ENCODE measurements at places on chromosomes 13 and 19. TPM values are rescaled to one million over a fixed set of nuclear protein-coding genes. Genes with fewer than 3 reads are reported as not detected.

Gene OR4F17
- total RNA-seq, result not detected

GRCh38 chr13:94660695-94661326 is 51.5 kb downstream of the SOX21 start:
- DNase-seq, result no peak

DNA sequence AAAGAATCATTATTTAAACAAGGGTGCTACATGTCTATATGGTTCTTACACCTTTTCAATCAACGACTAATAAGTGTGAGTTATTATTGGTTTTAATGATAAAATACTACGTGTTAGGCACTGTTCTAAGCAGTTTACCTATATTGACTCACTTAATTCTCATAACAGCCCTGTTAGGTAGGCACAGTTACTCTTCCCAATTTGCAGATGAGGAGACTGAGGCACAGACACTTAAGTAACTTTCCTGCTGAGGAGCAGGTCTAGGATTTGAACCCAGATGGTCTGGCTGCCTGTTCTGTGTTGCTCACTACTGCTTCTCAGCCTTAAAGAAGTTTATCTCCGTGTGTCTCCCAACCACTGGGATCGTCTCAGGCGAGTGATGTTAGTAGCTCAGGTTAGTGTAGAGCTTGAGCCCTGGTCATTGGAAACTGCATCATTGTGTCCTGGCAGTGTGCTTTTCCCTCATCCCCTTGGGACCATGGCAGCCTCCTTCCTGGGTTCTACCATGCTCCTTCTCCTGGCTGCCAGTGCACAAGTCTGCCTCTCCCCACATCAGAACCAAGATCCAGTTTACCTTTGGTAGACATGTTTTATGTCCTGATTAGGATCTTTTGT is 10.9 kb downstream of the UBAC2 start:
- DNase-seq, result no peak

DNA sequence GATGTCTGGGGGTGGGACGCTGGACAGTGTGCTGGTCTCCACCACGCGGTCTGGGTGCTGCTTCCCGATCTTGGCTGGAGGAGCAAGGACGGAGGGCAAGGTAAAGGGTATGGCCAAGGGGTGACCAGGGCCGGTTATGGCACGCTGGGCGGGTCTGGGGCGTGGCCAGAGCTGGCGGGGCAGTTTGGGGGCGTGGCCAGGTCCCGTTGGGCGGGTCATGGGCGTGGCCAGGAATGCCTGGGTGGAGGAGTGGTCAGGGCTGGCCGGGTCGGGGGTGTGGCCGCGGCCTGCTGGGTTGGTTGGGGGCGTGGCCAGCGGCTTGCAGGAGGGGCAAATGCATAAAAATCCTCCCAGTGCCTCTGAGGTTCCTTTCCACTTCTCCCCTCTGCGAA is 19.2 kb downstream of the GPX4 start:
- peak; percentile 90 for DNase-seq

- no peak for DNase-seq
Observed at GRCh38 chr13:50098693-50099092, 83.4 kb downstream of the KCNRG start.

DNA sequence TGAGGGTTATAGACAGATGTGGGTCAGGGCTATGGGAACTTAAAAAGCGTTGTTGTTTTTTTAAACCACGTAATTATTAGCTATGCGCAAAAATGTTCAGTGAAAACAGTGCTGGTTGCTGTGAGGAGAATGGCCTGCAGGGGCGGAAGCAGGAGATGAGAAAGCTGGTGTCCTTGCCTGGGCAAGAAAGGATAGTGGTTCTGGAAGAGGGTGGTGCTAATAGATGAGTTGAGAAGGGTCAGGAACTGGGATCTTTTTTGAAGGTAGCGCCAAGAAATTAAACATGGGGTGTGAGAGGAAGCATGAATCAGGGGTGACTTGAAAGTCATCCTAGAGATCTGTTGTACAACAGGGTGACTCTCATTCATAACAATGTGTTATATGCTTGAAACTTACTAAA is 4.8 kb upstream of the SMG9 start:
- no peak for DNase-seq

GRCh38 chr19:6543866-6544347 is 13.1 kb downstream of the TNFSF9 start:
- DNase-seq, result no peak

Gene C1QTNF9
- total RNA-seq, result not detected

Gene ZNF493
- total RNA-seq, result 26.4 TPM

Gene TJP3
- total RNA-seq, result 27.9 TPM

Gene ELSPBP1
- total RNA-seq, result not detected

Gene TOMM40
- total RNA-seq, result 180 TPM

- DNase-seq, result no peak
Observed at GRCh38 chr19:48874303-48875135, 2.3 kb downstream of the PPP1R15A start.

Gene THOP1
- total RNA-seq, result 150 TPM

DNA sequence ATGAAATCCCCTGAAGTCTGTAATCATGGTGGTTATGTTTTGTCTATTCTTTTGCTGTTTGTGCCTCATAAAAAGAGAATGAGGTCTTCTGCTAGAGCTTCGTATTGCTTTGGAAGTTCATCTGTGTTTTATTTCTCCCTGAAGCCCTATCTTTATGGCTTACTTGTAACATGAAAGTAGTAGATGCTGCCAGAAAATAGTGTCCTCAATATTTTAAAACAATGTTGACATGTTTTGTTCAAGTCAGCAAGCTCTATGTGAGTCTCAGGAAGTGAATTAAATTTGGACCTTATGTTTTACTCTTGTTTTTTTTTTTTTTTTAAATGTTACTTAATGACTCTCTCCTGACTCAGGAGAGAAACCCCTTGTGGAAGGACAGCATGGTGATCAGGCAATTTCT is 130.5 kb downstream of the B3GLCT start:
- DNase-seq, result no peak

GRCh38 chr19:17254636-17255035 is 8.9 kb upstream of the NR2F6 start:
- no peak for DNase-seq

Gene CFAP97D2
- not detected for total RNA-seq

DNA sequence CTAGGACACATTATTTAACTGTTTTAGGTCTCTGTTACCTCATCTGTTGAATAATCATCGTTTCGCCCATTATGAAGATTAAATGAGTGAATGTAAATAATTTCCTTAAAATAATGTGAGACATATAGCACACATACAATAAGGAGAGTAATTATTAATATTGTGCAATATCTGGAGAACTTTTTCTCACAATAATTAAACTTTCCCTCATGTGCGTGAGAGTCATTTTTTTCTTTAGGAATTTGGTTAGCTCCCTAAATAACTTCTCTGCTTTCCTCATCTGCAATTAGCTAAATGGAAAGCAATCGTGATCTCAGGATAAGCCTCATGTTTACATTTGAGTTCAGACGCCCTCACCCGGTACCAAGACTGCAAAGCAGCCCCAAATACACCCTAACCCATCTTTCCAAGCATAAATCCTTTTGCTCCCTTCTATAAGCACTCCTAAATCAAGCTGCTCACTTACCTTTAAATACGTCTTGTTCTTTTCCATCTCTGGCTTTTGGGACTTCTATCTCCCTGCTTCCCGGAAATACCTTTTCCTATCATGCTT is 78.8 kb downstream of the MZT1 start:
- DNase-seq, result no peak

Gene ZNF99
- not detected for total RNA-seq

Gene PNMA8A
- 22.6 TPM for total RNA-seq

DNA sequence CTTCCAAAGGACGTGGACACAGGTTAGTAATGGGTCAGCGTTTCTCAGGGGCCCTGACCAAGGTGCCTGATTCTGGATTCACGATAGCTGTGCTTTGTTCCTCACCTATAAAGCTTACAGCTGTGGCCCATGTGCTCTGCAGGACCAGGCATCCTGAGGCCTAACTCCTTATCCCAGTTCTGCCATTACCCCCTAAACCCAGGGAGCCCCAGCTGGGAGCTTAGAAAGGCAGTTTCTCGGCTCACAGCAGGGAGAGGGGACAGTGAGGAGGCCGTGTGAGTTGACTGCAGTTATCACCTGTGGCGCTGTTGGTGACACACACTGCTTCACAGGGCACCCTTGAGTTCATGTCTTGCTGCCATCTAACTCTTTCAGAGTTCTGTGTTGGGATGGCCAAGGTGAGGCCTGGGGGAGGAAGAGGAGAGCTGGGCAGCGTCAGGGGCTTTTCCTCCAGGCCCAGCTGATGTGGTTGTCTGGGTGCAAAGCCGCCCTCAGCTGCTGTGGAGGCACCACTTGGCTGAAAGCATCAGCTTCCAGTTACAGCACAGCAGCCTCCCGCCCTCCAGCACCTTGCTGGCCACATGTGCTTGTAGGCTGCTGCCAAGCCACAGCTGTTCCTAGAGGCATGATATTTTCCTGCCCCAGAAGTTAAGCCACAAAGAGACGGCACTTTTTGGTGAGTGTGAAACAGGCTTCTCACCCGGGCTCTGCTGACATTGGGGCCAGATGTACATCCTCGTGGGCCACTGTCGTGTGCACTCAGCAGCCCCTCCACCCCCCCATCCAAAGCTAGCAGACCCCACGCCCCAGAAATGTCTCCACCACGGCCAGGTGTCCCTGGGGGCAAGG is 99.6 kb upstream of the MCF2L start:
- no peak for DNase-seq

Gene FXYD3
- 1.5 TPM for total RNA-seq

GRCh38 chr13:107025991-107026390 is 458.1 kb upstream of the ARGLU1 start:
- no peak for DNase-seq

Gene PRTN3
- total RNA-seq, result not detected

- DNase-seq, result no peak
Observed at GRCh38 chr13:74726206-74726605, 592.0 kb upstream of the KLF12 start.

Gene NANOS3
- not detected for total RNA-seq

GRCh38 chr13:93811071-93811737 is 584.6 kb downstream of the GPC6 start:
- no peak for DNase-seq

Gene CATSPERD
- not detected for total RNA-seq

- DNase-seq, result no peak
Observed at GRCh38 chr19:54197121-54197520, 3.5 kb upstream of the RPS9 start.

Gene REEP6
- 10.5 TPM for total RNA-seq

DNA sequence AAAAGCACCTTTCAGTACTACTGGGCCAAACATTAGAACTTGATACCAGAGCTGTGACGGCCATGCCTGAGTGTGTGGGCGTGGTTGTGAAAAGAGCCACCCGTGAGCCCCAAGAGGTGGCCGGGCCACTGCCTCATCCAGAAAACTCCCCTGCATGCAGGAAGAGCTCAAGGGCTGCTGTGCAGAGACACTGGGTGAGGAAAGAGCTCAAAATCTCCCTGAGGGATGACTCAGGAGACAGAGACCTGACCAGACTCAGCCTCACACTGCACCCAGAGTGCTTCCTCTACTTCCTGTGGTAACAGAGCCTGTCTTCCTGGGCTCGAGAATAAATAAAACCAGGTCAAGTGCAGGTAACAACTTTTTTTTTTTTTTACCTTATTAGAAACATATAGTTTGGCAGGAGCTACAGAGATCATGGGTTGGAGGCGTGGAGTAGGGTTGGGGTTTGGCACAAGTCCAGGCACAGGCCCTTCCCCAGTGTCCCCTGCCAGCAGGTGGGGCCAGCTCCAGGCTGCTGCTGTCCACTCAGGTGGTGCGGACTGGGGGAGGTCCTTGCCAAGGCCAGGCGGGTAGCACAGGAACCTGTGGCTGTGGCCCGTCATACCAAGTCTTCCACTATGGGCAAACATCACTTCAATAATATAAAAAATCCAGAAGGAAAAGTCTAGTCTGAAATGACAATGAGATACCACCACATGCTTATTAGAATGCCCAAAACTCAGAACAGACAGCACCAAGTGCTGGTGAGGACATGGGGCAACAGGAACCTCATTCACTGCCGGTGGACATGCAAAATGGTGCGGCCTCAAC is 25.5 kb downstream of the ELL start:
- no peak for DNase-seq

DNA sequence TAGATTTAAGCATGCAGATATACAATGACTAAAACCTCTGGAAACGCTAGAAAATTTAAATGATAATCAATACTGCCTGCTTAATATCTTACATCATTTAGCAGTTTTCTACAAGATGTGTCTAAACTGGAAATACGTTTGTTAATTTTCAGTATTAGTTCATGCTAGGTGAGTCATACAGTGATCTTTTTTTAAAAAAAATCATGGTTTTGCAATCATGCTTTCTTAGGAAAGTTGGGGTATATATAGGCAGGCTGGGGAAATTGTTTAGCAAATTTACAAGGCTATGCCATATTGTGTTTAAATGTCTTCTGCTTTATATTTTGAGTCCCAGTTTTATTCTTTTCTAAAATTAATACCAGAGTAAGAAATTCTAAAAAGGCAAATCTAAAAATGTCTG is 245.4 kb upstream of the SPRY2 start:
- DNase-seq, result no peak

DNA sequence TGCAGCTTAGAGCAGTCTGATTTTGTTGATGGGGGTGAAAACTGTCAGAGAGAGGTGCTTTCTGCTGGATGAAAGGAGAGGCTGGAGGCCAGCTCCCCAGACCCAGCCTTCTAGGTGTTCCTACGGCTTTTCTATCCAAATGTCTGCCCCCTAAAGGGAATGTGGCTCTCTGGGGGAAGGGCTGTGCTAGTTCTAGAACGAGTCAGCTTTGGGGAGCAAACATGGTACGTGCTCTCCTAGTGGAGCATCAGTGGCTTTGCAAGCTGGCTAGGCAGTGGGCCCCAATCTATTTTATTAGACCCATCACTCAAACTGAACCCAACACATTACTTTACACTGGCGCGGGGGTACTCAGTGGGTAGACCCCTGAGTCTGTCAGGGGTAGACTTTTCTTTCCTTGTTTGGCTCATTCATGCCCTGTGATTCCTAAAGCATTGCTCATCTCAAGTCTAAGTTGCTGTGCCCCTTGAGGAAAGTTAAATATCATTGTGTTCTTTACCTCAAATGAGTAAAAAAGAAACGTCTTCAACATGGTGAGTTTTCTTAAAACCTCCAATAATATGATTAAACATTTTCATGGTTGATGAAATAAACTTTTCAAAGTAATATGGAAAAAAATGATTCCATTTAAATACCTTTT is 254.9 kb downstream of the DLEU7 start:
- DNase-seq, result no peak

Gene LSR
- total RNA-seq, result 152 TPM

Gene PEG3
- total RNA-seq, result not detected
